Activated gamma-delta T cell treated with anti-CD3 and anti-CD28 coated beads, Interleukin-2, amount 50 U/mL, for 16 hours (primary cell): ENCODE measurements at places on chromosomes 6 and 20.

DNA sequence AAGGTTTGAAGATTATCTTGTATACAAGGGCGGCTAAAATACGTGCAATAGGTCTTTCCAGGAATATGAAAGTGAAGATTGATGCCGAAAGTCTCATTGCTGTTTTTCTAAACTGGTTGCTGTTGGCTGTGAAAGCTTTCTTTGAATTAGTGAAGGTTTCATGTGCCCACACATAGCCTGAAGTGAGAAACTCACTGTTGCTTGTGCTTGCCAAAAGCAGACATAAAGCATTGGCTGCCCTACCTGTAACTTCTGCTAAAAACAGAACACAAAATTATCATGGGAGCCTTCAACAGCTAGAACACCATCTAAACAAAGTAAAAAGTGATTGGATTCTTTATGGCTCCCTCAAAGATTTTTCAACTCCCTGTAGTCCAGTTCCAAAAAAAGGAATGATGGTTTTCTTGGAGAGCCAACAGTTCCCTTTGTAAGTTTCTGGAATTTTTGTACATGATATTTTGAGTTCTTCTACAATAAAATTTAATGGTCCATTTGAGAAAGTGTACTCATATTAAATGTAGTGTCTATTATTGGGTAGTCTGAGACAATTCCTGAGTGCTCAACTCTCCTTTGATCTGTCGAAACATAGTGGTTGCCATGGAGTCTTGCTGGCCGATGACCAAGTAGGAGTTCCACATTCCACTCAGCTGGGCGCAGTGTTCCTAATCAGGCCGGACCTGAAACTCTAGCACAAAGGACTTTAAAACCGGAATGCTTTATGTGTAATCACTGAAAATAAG lies 68.5 kb downstream of the PLEKHG1 start:
- no peak for DNase-seq

DNA sequence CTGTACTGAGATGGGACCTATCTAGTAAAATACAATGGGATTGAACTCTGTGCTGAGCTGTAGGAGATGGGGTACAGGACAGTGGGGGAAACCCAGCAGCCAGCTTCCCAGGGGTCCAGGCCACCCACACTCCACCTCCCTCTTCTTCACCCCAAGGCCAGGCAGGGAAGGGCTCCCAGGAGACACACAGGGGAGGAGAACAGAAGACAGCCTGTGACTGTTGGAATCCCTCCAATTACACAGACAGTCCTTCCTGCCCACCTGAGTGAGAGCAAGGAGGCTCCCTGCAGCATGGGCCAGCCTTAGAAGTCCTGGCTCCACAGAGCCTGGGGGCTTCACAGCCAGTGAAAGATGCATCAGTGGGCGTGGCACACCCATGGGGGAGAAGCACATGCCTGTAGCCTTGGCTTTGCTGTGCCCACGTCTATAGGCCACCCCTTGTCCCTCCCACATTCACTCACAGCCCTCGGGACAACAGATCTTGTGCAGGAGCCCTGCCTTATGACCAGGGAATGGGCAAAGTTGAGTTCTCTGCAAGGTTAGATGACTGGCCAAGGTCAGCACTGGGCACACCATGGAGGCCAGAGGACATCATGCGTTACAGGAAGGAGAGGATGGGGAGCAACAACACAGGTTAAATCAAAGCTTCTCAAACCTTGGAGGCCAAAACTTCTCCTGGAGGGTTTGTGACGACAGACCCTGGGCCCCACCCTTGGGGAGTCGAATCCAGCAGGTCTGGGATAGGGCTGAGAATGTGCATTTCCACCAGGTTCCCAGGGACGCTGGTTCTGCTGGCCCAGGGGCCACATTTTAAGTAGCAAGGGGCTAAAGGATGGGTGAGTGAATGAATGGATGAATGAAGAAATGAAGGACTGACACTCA lies 12.3 kb upstream of the CST7 start:
- DNase-seq, result no peak

GRCh38 chr6:14354919-14355572 lies 237.5 kb downstream of the CD83 start:
- no peak for DNase-seq

DNA sequence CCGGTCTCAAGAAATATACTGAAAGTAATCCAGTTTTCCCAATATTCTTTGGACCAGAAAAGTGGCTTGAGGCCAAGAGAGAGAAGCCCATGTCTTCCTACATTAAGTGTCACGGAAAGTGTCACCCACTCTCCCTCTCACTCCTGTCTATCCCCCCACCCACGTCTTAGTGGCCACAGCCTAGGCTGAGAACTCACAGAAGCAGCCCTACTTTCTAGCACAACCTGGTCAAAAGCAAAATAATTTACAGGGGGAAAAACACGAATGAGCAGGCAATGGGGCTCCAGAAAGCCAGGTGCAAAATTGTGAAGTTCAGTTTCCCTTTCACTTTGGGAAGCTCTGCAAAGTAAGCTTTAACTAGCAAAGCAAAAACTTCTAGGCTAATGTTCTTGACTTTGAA lies 118.0 kb downstream of the OPRM1 start:
- DNase-seq, result peak; percentile 25

DNA sequence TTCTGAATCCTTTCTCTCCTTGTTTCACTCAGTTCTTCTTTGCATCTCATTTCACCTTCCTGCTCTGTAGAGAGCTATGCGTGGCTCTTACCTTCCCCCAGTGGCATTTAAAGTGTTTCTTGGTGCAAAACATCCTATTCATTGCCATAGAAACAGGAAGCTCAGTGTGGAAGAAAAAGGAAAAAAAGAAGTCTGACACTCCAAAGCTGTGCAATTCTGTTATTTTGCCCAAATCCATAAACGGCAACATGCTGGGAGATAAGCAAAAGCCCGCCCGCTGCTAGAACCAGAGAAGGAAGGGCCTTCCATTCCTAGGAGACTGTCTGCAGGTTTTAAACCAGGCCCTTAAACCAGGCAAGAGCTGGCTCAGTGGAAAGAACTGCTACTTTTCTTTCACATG lies 247.1 kb downstream of the HIVEP2 start:
- DNase-seq, result no peak

DNA sequence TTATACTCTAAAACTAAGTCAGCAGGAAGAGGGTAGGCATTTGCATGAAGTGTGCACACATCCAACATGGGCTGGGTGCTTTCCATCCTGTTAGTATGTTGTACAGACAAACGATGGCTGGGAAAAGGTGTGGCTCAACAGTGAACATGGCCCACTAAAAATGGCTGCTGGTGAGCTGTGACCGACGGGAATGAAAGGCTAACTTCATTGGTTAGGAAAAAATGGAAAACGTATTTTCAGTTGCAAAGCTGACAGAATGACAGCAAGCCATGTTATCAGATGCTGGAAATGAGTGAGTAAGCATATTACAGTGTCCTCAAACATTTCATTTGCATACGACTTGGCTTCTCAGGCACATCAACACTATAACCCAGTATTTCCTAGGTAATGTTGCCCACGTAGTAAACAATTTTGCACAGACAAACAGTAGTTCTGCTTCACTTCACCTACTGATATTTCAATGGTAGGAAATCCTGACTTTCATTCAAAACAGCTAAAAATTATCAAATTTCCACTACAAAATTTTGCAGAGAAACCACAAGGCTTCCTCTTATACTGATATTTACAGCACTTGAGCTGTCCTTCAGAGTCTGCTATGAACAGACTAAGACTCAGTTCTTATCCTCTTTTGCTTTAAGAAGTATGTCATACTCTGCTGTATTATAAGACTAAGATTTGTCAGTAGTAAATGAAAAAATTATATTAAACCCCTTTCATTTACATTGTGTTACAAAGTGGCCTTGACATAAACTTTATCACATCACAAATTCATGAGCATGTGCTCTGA lies 98.9 kb downstream of the IRF4 start:
- no peak for DNase-seq

DNA sequence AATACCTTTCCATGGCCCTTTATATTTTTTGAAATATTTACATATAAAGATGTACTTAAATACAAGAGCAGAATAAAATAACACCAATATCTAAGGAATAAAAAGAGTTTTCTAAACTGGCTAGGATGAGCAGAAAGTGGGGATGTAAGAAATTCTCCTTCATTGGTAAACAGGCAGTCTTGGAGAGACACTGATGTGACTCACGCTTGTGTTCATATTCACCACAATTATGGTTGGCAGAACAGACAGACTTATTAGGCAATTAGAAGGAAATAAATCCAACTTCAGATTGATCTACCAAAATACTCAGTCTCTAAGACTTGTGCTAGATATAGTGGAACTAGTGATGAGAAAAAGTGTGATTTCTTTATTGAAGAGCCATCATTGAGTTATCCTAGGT lies 463.7 kb downstream of the CDC5L start:
- no peak for DNase-seq

GRCh38 chr6:34829137-34829536 lies 37.3 kb downstream of the BLTP3A start:
- no peak for DNase-seq

- DNase-seq, result no peak
Observed at GRCh38 chr6:31826793-31827285, 699 bp upstream of the HSPA1B start.

- no peak for DNase-seq
Observed at GRCh38 chr6:110625883-110626282, 149.5 kb upstream of the SLC22A16 start.

- no peak for DNase-seq
Observed at GRCh38 chr20:53019464-53019863, 47.3 kb downstream of the TSHZ2 start.

DNA sequence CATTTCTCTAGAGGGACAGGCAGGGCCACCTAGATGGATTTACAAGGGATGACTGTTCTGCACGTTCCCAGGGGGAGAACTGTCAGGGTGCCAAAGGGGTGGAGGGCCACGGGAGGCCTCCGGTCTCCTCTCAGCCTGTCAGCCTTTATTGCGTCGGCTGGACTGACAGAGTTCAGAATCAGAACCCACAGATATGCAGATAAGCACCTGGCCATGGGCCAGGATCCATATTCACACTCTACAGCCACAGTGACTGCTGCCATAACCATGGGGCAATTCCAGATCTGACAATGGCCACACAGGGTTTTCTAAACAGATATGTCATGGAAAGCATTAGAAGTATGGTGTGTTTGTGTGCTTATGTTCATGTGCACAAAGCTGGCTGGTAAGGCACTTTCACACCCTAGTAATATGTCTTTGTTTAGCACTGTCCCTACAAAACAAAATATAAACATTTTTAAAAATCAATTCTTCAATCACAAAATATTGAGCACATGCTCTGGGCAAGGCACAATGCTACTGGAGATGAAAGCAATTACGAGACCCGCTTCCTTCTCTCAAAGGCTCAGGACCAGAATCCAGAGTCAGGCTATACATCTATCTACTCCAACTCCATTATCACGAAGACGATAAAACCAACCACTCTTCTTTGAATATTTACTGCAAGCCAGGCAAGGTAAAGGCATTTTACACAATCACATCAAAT lies 29.1 kb downstream of the TRAM2 start:
- no peak for DNase-seq

- peak; percentile 28 for DNase-seq
Observed at GRCh38 chr6:111761783-111762312, 111.4 kb downstream of the FYN start.

- no peak for DNase-seq
Observed at GRCh38 chr6:63584566-63584965, 12.3 kb downstream of the LOC128125822 start.
